A673 (cell line): ENCODE measurements at places on chromosomes 5 and 9. TPM values are rescaled to one million over a fixed set of nuclear protein-coding genes. Genes with fewer than 3 reads are reported as not detected.

DNA sequence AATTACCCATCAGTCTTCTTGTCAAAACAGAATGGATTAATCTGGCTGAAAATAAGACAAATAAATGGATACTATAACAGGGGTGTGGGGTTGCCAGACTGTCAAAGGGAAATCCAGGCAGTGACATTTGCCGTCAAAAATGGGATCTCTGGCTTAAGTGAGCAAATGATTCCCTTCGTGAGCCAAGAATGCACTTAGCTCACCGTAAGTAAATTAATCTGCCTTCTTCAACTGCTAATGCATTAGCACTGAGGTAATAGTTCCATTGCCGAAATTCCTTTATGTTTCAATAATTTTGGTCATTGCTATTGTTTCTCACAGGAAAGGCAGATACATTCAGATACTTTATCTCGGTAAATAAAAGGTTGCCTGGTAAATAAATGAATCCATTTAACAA, 377.8 kb downstream of the KIAA0825 start:
- no peak for DNase-seq

- DNase-seq = peak; percentile 33
Measured at GRCh38 chr5:67476531-67476930, 279.9 kb upstream of the CD180 start.

- no peak for DNase-seq
Measured at GRCh38 chr5:42059778-42060464, 134.8 kb downstream of the FBXO4 start.

The ADCY2 gene
- total RNA-seq = 0.28 and 0.34 TPM in 2 replicates

GRCh38 chr9:34372467-34373011, 4.2 kb downstream of the MYORG start:
- no peak for DNase-seq

DNA sequence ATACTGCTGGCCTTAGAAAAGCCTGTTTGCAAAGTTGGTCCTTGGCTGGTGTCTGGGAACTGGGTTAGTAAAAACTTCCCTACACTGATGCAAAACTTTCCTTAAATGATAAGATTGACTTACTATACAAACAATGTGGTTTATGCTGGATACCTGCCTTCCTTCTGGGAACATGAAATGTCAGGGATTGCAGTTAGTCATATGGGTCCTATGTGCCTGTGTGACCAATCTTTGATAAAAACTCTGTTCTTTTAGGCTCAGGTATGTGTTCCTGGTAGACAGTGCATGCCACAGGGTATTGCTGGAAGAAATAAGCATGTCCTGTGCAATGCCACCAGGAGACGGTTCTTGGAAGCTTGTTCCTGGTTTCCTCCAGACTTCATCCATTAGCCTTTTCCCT, 173.3 kb downstream of the RMI1 start:
- DNase-seq = no peak

The NUP155 gene
- total RNA-seq = 91.9 and 94.4 TPM in 2 replicates

DNA sequence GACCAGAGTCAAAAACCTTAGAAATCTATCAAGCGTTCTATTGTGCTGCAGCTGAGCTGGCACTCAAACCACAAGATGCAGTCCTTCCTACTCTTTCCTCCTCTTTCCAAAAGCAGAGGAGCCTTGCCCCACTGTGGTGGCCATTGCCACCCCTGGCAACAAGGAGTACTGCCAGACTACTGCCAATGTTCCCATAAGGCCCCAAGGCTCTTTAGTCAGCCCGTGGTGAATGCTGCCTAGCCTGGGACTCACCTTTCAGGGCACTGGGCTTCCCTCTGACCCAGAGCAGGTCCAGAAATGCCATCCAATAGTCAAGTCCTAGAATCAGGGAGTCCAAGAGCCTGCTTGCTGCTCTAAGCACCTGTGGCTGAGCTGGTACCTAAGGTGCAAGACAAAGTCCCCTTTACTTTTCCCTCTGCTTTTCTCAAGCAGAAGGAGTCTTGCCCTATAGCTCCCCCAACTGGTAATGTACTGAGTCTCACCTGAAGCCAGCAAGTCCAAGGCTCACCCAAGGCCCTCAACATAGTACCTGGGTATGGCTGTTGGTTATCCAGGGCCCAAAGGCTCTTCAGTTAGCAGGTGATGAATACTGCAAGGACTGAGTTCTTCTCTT, 219.4 kb downstream of the ATPSCKMT start:
- DNase-seq = peak; percentile 10

The SLC34A1 gene
- not detected in 2 replicates for total RNA-seq

DNA sequence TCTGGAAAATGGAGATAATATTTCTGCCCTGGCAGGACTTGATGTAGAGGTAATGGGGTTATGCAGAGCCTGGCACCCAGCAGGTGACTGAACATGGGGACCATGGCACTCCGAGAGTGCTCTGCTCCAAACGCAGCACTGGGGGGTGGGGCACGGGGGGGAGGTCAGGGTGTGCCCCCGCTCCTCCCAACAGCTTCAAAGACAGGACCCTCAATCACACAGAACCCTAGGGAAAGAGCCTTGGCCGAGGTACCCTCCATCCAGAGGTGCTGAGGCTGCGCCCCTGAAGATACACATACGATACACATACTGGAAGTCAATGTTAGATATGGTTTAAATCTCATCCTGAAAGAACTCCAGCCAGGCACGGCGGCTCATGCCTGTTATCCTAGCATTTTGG, 26.6 kb upstream of the CEP72 start:
- DNase-seq = no peak

The IL9 gene
- not detected in 2 replicates for total RNA-seq

The IFNA5 gene
- not detected in 2 replicates for total RNA-seq

DNA sequence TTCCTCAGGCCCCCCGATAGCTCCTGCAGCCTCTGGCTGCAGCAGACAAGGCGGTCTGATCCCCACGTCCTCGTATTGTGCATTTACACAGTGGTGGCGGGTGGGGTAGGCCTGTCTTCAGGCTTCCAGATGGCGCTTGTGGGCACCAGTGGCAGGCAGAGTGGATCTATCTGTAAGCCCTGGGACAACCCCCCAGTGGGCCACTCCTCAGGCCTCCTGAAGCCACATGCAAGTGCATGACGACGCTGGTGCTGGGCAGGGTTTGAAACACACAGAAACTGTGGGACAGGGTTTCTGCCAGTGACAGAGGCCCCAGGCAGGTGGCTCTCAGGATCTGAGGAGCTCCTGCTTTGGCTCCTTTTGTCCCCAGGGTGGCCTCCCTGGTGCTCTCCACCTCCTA, 42.0 kb downstream of the SLF1 start:
- no peak for DNase-seq

DNA sequence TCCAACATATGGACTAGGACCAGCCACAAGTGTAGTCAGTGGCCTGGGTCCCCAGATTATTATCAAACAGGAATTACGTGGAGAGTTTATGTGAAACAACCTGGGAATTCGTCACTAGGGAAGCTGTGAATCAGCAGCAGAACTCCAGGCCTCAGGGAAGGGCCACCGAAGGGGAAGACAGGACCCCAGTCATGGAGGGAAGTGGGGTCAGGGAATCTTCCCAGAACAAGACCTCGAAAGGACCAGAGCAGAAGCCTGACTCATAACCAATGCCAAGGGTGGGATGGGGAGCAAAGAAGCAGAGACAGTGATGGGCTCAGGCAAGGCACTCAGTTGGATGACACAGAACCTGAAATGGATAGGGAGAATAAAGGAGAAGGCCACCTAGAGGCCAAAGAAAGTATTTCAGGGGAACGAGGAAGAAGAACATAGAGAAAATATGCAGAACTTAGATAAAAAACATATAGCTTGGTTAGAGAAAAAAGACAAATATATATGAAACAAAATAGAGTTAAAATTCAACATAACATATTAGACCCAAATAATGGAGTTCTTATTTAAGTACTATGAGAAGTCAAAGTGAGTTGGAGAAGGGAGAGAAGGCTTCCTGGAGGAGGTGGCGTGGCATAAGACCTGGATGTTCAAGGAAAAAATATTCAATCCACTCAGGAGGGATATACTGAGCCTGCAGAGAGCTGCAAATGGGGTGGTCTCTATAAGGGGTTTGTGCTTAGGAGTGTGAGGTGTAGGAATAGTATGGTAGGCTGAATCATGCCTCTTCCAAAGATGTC, 66.7 kb upstream of the CAST start:
- peak; percentile 56 for DNase-seq

DNA sequence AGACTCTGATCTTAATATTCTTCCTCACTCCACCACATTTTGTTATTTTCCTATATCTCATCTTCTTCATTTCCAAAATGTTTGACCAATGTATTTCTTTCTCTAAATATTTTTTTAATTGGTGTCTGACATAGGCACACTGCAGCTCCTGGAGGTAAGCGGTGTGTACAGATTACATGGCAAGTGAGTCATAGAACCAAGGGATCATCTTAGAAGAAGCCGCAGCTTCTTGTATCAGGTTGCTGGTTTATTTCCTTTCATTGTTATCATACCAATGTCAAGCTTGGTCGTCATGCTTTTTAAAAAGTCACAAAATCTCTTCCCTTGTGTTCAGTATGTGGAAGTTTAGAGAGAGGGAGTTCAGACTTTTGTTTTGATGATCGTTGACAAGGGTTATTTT, 526.1 kb upstream of the CDH18 start:
- DNase-seq = no peak

DNA sequence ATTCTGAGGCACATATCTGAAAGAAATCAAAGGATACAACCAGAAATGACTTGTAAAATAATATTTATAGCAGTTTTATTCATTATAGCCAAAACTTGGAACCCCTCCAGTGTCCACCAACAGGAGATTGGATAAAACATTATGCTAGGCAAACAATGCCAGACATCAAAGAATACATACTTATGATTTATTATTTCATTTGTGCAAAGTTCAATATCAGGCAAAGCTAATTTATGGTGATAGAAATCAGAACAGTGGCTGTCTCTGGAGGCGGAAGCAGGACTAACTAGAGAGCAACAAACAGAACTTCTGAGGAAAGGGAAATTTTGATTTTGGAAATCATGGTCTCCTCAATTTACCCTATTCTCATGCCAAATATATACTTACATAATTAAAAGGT, 193.1 kb downstream of the ICE1 start:
- no peak for DNase-seq
